ENCODE measurements at places on chromosomes 11 and 22. TPM values are rescaled to one million over a fixed set of nuclear protein-coding genes. Genes with fewer than 3 reads are reported as not detected.

Gene NXPE1
- not detected for total RNA-seq

Gene VWCE
- total RNA-seq, result 0.57 TPM

Gene CNIH2
- under 0.01 TPM for total RNA-seq

Gene FAM111B
- total RNA-seq, result under 0.01 TPM

Gene SAA4
- not detected for total RNA-seq

Gene BRSK2
- 1.00 TPM for total RNA-seq

Gene CATSPERZ
- total RNA-seq, result 0.34 TPM

Gene SMTN
- 48.5 TPM for total RNA-seq

Gene CTSW
- not detected for total RNA-seq

Gene PANX2
- 1.4 TPM for total RNA-seq

Gene TRIM49D2
- not detected for total RNA-seq

Gene ACRV1
- not detected for total RNA-seq

Gene JAM3
- total RNA-seq, result under 0.01 TPM

Gene ANKRD49
- 20.5 TPM for total RNA-seq

Gene TUB
- total RNA-seq, result under 0.01 TPM

Gene BCO2
- total RNA-seq, result 1.6 TPM

Gene WNT11
- 0.21 TPM for total RNA-seq

Gene TRIM49
- total RNA-seq, result not detected

Gene ACCS
- total RNA-seq, result 1.4 TPM

Gene A4GALT
- total RNA-seq, result 13.3 TPM

Gene GUCY1A2
- under 0.01 TPM for total RNA-seq

Gene GCAT
- total RNA-seq, result 8.5 TPM

Gene B3GAT1
- total RNA-seq, result not detected

Gene KRTAP5-5
- total RNA-seq, result not detected

Gene CDCA5
- total RNA-seq, result under 0.01 TPM

Gene PARVG
- total RNA-seq, result not detected

Gene CDHR5
- total RNA-seq, result not detected

Gene LRRN4CL
- total RNA-seq, result 1.4 TPM

Data from nasal cavity respiratory epithelium epithelial cell of viscerocranial mucosa (primary cell).